ENCODE measurements at places on chromosomes 1 and 21. TPM values are rescaled to one million over a fixed set of nuclear protein-coding genes. Genes with fewer than 3 reads are reported as not detected.

GRCh38 chr1:1020000-1020404 is at the start of gene AGRN:
AGRN (plus strand) TSS chr1:1020120; CDS start chr1:1020173, 53 bp downstream.
- H3K36me3 ChIP-seq = no peaks in the 10 kb centered on the region
- no peaks in the 10 kb centered on the region for H3K27me3 ChIP-seq

GRCh38 chr21:21751286-21751685 is 753.1 kb downstream of the NCAM2 start:
- no peaks in the 10 kb centered on the region for H3K27me3 ChIP-seq
- H3K27ac ChIP-seq = no peak overlapping the region
- DNase-seq = no peak
- no peaks in the 10 kb centered on the region for H3K4me1 ChIP-seq
- H3K4me3 ChIP-seq = no peak overlapping the region

The C1orf116 gene
- total RNA-seq = 95.8 TPM

DNA sequence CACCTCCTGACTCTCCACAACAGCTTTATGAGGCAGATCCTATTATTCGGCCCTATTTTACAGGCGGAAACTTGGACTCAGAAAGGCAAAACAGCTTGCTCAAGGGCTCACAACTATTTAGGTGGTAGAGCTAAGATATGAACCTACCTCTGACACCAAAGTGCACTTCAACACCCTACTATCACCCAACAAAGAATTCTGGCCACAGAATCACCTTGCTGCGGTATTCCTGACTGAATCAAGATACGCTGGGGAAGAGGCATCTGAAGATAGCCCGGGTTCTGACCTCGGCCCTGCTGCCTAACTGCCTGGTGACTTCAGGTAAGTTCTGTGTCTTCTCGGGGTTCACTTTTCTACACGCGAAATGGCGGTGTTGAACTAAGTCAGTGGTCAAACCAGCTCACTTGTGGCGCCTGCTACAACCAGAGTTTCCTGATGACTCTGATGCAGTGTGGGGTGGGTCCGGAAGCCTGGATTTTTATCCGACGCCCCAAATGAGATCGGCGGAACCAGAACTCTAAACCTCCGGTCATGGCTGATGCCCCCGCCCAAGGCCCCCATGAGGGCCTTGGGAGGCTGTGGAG is 608 bp downstream of the PEF1 start:
- no peaks in the 10 kb centered on the region for H3K27me3 ChIP-seq
- H3K4me1 ChIP-seq = peaks cover 78% of the 10 kb centered on the region
- H3K36me3 ChIP-seq = no peaks in the 10 kb centered on the region
- no peak for DNase-seq

DNA sequence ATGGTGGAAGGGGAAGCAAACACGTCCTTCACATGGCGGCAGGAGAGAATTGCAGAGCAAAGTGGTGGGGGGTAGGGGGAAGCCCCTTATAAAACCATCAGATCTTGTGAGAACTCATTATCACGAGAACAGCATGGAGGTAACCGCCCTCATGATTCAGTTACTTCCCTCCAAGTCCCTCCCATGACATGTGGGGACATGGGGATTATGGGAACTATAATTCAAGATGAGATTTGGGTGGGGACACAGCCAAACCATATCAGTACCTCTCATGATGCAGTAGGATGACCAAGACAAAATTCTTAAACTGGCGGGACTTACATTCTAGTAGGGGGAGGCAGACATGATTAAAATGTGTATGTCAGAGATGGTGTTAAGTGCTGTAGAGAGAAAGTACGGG is 38.8 kb downstream of the WNT4 start:
- H3K4me3 ChIP-seq = no peak overlapping the region
- peaks cover 11% of the 10 kb centered on the region for H3K36me3 ChIP-seq
- H3K4me1 ChIP-seq = peaks cover 2% of the 10 kb centered on the region
- no peak for DNase-seq

The TBX19 gene
- total RNA-seq = 6.7 TPM

GRCh38 chr21:8992731-8993174 is 1528.6 kb upstream of the TPTE start:
- DNase-seq = peak; percentile 83
- H3K27ac ChIP-seq = no peak overlapping the region
- H3K36me3 ChIP-seq = no peaks in the 10 kb centered on the region
- no peaks in the 10 kb centered on the region for H3K4me1 ChIP-seq

The PRR9 gene
- 34.6 TPM for total RNA-seq

GRCh38 chr1:197284966-197285365 is 16.9 kb downstream of the CRB1 start:
- H3K4me3 ChIP-seq = no peak overlapping the region
- H3K27me3 ChIP-seq = no peaks in the 10 kb centered on the region
- no peaks in the 10 kb centered on the region for H3K4me1 ChIP-seq
- DNase-seq = no peak
- H3K36me3 ChIP-seq = no peaks in the 10 kb centered on the region
- no peak overlapping the region for H3K27ac ChIP-seq

The COL9A2 gene
- total RNA-seq = 3.7 TPM

DNA sequence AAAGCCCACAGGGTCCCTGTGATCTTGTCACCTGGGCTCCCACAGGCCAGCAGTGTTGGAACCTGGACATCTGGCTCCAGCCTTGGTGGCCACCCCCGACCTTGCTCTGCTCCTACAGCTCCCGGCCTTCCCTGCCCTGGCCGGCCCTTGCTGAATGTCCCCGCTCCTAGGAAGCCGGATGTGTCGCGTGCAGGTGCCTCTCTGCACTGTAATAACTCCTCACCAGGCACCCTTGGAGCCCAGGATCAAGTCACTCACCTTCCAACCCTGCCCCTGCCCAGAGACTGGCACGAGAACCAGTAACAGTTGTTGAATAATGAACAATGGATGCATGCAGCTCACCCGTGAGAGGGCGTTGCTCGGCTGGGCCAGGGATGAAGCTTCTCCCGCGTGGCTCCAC is 12.1 kb downstream of the PDE9A start:
- H3K27ac ChIP-seq = peak overlapping the region; percentile 36
- H3K27me3 ChIP-seq = no peaks in the 10 kb centered on the region
- no peaks in the 10 kb centered on the region for H3K36me3 ChIP-seq
- no peaks in the 10 kb centered on the region for H3K4me1 ChIP-seq

The SPATA46 gene
- total RNA-seq = not detected

- H3K36me3 ChIP-seq = no peaks in the 10 kb centered on the region
- H3K27ac ChIP-seq = no peak overlapping the region
- peaks cover 20% of the 10 kb centered on the region for H3K4me1 ChIP-seq
- peaks cover 10% of the 10 kb centered on the region for H3K27me3 ChIP-seq
- H3K4me3 ChIP-seq = no peak overlapping the region
These were observed 137.4 kb upstream of the BARHL2 start for GRCh38 chr1:90854397-90854924.

DNA sequence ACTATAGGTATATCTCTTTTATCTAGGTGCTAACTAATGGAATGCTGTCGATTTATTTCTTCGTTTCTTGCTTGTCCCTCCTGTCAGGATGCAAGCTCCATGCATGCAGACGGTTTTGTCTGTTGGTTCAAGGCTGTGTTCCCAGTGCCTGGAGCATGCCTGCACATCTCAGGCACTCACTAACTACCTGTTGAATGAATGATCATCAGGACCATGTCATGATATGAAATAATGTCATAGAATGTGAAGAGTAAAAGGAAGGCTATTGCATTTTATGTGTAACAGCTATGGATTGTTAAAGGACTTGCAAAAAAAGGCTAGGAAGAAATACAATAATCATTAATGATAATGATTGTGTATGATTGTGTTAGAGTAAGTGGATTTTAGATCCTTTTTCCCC is 4.2 kb downstream of the GPR25 start:
- peaks cover 14% of the 10 kb centered on the region for H3K4me1 ChIP-seq
- DNase-seq = no peak
- peaks cover 46% of the 10 kb centered on the region for H3K27me3 ChIP-seq
- H3K36me3 ChIP-seq = no peaks in the 10 kb centered on the region

The C1QC gene
- total RNA-seq = 26.5 TPM

- no peaks in the 10 kb centered on the region for H3K4me1 ChIP-seq
- no peak for DNase-seq
- H3K27me3 ChIP-seq = peaks cover 10% of the 10 kb centered on the region
- H3K36me3 ChIP-seq = no peaks in the 10 kb centered on the region
These were observed 1531.6 kb upstream of the TPTE start for GRCh38 chr21:8989721-8990325.

Measured in suprapubic skin (tissue), 4 donors.